ENCODE measurements at places on chromosomes 3 and 15.

DNA sequence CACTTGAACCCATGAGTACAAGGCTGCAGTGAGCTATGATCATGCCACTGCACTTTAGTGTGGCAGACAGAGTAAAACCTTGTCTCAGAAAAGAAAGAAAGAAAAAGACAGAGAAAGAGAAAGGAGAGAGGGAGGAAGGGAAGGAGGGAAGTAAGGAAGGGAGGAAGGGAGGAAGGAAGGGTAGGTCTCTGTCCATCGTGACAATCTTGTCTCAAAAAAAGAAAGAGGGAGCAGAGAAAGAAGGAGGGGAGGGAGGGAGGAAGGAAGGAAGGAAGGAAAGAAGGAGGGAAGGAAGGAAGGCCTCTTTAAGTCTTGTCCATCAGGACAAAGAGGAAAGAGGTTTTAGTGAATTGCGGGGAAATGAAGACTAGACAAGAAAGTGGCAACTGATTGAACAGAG lies 122.2 kb downstream of the ETFA start:
- no peak for DNase-seq

DNA sequence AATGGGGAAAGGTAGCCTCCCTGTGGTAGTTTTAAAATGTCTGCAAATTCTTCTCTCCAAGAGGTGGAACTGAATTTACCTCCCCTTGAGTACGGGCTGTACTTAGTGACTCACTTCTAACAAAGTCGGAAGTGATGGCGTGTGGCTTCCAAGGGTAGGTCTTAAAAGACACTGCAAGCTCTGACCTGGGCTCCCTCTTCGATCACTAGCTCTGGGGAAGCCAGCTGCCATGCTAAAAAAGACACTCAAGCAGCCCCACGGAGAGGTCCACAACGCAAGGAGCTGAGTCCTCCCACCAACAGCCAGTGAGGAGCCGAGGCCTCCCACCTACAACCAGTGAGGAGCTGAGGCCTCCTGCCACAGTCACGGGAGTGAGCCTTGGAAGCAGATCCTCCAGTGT lies 122.0 kb upstream of the HACD2 start:
- no peak for DNase-seq

DNA sequence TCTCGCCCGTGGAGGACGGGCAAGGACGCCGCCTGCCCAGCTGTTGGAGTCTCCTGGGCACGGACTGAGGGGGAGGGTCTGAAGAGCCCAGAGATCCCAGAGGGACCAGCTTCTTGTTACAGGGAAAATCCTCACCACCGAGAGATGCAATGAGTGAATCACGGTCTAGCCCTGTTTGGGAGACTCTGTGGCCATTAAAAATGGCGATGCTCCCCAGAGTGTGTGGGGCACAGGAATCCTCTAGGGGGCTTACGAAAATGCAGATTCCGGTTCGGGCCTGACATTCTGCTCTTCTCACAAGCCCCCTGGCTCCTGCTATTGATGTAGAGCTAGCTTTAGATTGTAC lies 35.5 kb upstream of the EPHB3 start:
- DNase-seq = no peak

- no peak for DNase-seq
Observed at GRCh38 chr3:100090669-100091005, 23.7 kb downstream of the FILIP1L start.

GRCh38 chr3:126436826-126437717 lies 38.6 kb downstream of the ZXDC start:
- no peak for DNase-seq

- no peak for DNase-seq
Observed at GRCh38 chr15:63893866-63894661, 60.3 kb upstream of the HERC1 start.

GRCh38 chr3:118533676-118534075 lies 501.0 kb downstream of the IGSF11 start:
- no peak for DNase-seq

- DNase-seq = no peak
Observed at GRCh38 chr3:8658306-8659212, 14.0 kb upstream of the SSUH2 start.

GRCh38 chr3:63064209-63064755 lies 189.1 kb upstream of the CADPS start:
- DNase-seq = no peak

- DNase-seq = no peak
Observed at GRCh38 chr15:85780225-85780985, 14.3 kb downstream of the KLHL25 start.

- no peak for DNase-seq
Observed at GRCh38 chr3:141380279-141380678, 12.0 kb downstream of the ZBTB38 start.

DNA sequence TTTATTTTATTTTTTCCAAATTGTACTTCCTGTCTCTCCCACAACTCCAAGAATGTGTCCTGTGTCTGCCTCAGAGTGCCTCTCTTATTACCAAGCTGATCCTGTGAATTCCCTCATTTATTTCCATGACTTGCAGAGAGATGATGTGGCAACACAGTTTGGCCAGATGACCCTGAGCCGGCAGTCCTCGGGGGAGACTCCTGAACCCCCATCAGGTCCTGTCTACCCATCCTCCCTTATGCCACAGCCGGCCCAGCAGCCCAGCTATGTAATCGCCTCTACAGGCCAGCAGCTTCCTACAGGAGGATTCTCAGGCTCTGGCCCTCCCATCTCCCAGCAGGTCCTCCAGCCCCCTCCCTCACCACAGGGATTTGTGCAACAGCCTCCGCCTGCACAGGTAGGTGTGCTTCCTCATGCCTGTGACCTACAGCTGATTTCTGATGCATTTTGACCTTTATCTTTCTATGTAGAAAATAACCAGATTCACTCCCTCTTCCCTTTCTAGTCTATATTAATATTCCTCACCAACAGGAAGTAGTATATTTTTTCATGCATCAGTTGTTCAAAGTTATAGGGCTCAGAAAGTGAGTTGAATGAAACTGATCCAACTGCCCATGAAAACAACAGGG lies 100.0 kb downstream of the ARPP21 start:
- no peak for DNase-seq

- no peak for DNase-seq
Observed at GRCh38 chr15:57495554-57496165, 96.0 kb upstream of the MYZAP start.

DNA sequence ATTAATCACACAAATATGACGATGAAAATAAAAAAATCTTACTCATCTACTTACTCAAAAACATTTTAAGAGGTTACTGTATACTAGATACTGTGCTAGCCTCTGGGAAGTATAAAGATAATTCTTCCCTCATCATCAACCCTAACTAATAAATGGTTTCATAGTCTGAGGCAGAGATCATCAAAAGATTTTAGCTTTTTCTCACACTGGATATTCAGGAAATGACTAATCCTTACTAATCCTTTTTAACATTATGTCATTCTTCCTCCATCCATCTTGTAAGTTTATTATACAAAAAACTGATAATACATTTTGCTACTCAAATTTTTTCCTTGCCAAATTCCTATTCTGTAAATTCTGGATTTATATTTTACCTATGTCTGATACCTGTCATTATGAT lies 29.7 kb downstream of the ACAD11 start:
- no peak for DNase-seq

- no peak for DNase-seq
Observed at GRCh38 chr3:45923755-45924154, 19.5 kb upstream of the CXCR6 start.

DNA sequence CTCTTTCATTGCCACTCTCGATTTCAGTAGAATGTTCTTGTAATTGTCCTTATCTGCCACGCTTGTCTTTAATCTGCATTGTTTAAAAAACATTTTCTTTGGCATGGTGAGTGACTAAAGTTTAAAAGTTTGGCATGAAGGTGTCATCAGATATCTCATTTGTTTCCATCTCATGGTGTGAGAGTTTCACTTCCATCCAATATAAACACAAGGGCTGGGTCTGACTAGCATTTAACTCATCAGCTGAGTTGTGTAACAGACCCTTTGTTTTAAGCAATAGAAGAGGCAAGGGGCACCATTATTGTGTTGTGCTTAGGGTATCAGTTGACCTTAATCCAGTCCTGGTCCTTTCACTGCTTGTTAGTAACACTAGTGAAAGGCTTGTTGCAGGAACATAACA lies 49.9 kb upstream of the IL12A start:
- no peak for DNase-seq

- DNase-seq = no peak
Observed at GRCh38 chr3:180048103-180048502, 11.4 kb upstream of the PEX5L start.

DNA sequence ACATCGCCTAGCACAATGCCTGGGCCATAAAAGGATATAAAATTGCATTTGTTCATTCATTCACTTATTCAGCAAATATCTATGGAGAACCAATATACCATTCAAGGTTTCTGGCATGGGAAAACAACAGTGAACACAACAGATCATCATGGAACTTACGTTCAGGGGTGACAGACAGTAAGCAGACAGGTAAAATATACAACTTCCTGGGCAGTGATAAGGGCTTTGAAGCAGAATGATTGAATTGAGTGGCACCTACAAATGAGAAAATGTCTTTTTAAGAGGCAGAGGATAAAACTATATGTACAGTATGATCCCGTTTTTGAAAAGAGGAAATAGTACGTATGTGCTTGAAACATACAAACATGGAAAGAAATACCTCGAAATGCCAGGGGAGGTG lies 39.2 kb downstream of the CMTM7 start:
- no peak for DNase-seq

- DNase-seq = no peak
Observed at GRCh38 chr15:90872486-90873184, 4.2 kb downstream of the FURIN start.

DNA sequence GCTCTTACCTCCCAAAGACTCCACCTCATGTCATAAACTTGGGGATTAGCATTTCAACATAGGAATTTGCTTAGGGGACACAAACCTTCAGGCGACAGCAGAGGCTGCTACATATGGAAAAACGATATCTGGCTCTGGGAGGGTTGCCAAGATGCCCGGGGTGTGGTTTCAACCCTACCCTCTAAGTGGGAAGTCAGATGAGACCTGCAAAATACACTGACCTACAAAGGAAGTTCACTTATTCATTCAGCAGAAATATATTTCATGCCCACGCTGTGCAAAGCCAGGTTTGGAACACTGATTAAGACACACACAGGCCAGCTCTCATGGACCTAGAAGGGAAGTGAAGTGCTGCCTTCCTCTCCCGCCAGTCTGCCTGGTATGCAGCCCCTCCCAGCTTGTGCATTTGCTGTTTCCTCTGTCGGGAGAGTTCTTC lies 239.3 kb downstream of the FEZF2 start:
- DNase-seq = no peak

GRCh38 chr3:196523841-196524240 lies 8.7 kb upstream of the SMCO1 start:
- no peak for DNase-seq

GRCh38 chr15:40593165-40593564 lies 884 bp upstream of the KNL1 start:
- no peak for DNase-seq

DNA sequence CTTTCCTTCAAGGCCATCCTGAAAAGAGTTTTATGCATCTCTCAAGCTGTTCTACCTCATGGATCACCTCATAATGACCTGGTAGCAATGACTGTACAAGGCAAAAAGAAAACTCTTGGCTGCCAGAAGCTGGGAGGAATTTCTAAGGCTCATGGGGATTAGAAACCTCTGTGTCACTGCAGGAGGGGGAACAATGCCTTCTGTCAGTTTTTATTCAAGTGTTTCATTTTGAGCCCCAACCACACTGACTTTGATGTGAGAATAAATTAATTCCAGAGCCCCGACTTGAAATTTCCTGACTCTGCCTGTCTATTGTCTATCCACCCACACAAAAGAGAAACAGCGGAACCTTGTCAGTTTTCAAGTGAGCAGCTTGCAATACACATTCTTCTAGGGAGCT lies 58.7 kb upstream of the MRPL3 start:
- no peak for DNase-seq

DNA sequence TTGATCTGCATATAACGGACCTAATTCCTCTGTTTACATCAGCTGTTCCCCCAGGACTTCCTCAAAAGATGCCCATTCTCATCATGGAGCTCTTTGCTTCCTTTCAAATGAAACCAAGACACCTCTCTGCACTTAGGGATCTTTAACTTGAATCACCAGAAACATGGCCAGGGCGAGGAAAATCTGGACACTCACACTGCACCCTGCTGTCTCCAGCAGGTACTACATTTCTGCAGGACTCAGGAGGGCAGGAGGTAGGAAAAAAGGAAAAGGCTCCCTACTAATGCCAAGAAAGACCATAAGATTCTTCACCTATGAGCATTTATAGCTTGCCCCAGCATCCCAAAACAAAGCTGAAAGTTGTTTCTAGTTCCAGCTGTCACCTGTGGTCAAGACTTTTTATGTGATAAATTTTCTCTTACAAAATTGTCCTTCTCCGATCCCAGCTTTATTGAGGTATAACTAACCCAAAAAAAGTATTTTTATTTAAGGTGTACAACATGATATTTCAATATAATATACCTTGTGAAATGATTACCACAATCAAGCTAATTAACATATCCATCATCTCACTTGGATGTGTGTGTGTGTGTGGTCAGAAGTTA lies 87.3 kb upstream of the C15orf61 start:
- no peak for DNase-seq

GRCh38 chr3:184558726-184559125 lies 2.9 kb upstream of the EPHB3 start:
- DNase-seq = no peak

DNA sequence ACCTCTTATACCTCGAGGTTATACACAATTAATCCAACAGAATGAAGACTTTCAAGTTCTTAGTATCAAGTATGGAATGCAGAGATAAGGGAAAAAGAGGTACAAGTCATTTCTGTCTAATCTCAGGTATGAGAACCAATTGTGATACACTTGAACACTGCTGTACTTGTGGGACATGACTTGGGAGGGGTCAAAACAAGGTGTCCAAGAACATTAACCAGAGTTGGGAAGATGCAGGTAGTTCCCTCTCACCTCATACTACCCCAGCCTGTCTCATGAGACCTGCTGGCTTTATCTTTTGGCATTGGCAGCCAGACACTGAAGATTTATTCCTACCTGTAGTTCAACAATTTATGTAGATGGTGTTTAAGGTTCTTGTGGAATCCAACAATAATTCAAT lies 209.7 kb downstream of the NR1D2 start:
- no peak for DNase-seq

GRCh38 chr3:40645883-40646282 lies 121.1 kb downstream of the ZNF621 start:
- no peak for DNase-seq

GRCh38 chr3:99250821-99251355 lies 349.4 kb upstream of the DCBLD2 start:
- DNase-seq = no peak

- peak; percentile 65 for DNase-seq
Observed at GRCh38 chr15:31306426-31307269, 20.0 kb upstream of the KLF13 start.

DNA sequence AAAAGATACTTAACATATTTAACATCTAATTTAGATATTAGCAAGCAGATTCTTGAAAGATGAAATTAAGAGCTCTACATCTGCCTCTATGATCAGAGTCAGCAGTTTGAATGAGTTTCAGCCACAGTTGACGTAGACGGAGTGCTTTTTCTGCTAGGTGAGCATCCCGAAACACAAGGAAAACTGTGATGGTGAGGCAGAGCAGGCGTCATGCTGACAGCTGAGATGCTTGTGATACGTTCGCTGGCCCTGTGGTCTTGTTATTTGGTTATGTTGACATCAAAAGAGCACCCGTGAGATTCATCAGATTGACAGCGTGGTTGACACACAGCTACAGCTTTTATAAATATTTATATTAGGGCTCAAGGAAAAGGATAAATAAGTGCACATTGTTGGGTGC lies 19.6 kb upstream of the GOLGA8B start:
- no peak for DNase-seq

- no peak for DNase-seq
Observed at GRCh38 chr3:4821975-4822374, 157.3 kb upstream of the BHLHE40 start.

GRCh38 chr15:60901647-60902046 lies 327.5 kb downstream of the RORA start:
- DNase-seq = no peak

Data from NCI-H1092 (cell line).